ENCODE measurements at places on chromosomes 6 and 20. TPM values are rescaled to one million over a fixed set of nuclear protein-coding genes. Genes with fewer than 3 reads are reported as not detected.
A peak's percentile ranks its signal among the peaks of the same experiment; 100 is the strongest.

- DNase-seq, result no peak
These were observed 2.8 kb downstream of the VARS1 start for GRCh38 chr6:31792761-31793171.

DNA sequence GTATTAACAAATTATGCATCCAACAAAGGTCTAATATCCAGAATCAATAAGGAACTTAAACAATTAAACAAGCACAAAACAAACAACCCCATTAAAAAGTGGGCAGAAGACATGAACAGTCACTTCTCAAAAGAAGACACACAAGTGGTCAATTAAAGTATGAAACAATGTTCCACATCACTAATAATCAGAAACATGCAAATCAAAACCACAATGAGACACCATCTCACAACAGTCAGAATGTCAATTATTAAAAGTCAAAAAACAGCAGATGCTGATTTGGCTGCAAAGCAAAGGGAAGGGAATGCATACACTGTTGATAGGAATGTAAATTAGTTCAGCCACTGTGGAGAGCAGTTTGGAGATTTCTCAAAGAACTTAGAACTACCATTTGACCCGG is 129.3 kb downstream of the PFDN4 start:
- no peak for DNase-seq

DNA sequence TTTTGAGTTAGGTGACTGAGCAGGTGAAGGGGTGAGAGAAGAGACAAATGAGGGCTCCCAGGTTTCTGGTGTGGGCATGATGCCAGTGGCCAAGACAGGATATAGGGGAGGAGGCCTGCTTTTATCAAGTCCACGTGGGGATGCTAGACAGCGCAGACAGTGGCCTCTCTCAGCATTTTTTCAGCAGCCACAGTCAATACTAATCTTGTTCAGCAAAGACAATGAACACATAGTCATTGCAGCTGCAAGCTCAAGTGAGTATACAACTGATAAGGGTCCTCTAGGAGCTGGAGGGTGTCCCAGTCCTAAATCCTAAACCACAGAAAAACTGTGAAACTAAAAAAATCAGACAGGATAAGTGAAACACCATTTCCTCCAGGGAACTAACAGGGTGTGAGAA is 48.6 kb downstream of the UQCC1 start:
- no peak for DNase-seq

- no peak for DNase-seq
These were observed 35.6 kb downstream of the RIOK1 start for GRCh38 chr6:7424967-7425807.

DNA sequence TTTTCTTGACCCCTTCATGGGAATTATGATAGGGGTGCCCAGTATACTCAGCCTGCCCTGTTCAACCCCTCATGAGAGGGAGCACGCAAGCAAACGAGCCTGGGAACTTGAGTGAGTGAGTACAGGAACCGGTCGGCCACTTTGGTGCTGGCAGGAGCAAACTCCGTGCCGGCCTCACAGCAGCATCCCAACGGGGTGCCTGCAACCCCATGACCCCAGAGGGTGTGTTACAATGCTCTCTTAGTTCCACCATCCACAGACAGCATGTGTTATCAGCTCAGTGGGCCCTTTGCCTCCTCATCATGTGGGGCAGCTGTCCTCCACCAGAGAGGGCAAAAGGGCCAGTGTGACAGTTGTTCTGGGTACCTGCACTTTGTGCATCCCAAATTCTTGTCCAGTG is 289.8 kb downstream of the FRK start:
- DNase-seq, result no peak

DNA sequence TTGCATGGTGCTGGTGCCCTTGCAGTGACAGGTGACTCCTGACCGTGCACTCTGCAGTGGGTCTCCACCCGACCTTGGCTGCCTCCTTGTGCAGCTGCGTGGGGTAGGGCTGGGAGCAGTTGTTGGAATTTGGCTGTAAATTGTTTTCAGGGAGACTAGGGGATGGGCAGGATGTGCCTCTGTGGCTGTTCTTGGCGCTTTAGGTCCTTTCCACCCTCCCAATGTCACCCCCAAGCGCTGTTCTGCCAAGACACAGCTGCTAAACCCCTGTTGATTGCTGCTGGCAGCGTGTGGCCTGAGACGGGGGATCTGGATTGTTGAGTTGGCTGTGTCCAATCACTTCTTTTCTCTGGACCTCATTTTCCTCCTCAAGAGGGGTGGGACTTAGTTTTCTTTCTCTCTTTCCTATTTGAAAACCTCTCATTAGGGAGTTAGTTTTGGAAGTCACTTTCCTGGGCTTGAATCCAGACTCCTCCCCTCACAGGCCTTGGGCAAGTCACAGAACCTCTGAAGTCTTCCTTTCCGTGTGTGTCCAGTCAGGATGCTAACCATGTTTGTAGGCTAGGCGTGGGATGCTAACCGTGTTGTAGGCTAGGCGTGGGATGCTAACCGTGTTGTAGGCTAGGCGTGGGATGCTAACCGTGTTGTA is 8.5 kb downstream of the IGF2R start:
- DNase-seq, result peak; percentile 95

DNA sequence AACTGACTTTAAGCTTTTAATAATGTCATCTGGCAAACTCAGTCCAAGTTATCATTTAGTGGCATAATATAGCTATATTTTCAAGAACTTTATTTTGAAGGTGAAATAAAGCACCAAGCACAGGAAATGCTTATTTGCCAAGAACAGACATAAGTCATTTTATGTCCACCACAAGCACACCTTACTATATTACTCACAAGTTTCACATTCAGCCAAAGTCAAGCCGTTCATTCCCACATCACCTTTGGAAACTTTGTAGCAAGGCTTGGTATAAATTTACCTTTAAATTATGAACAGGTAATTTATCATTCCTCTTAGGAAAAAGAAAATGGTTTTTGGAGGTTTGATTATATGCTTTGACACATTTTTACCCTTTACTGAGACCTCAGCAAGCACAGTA is 236.8 kb upstream of the FKBP1C start:
- DNase-seq, result no peak

DNA sequence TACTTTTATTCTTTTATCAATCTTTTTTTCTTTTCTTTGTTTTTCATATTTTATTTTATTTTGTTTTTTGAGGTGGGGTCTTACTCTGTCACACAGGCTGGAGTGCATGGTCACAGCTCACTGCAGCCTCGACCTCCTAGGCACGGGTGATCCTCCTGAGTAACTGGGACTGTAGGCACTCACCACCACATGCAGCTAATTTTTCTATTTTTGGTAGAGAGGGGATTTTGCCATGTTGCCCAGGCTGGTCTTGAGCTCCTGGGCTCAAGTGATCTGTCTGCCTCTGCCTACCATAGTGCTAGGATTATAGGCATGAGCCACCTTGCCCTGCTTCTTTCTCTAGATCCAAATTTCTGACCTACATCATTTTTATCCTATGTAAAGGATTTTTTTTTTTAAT is 153.2 kb downstream of the CDKAL1 start:
- no peak for DNase-seq

COL9A1 gene
- 10.3 TPM for polyA plus RNA-seq

GRCh38 chr6:118285791-118286190 is 262.3 kb upstream of the PLN start:
- DNase-seq, result no peak

DPPA5 gene
- not detected for polyA plus RNA-seq

ROS1 gene
- polyA plus RNA-seq, result 0.16 TPM

DNA sequence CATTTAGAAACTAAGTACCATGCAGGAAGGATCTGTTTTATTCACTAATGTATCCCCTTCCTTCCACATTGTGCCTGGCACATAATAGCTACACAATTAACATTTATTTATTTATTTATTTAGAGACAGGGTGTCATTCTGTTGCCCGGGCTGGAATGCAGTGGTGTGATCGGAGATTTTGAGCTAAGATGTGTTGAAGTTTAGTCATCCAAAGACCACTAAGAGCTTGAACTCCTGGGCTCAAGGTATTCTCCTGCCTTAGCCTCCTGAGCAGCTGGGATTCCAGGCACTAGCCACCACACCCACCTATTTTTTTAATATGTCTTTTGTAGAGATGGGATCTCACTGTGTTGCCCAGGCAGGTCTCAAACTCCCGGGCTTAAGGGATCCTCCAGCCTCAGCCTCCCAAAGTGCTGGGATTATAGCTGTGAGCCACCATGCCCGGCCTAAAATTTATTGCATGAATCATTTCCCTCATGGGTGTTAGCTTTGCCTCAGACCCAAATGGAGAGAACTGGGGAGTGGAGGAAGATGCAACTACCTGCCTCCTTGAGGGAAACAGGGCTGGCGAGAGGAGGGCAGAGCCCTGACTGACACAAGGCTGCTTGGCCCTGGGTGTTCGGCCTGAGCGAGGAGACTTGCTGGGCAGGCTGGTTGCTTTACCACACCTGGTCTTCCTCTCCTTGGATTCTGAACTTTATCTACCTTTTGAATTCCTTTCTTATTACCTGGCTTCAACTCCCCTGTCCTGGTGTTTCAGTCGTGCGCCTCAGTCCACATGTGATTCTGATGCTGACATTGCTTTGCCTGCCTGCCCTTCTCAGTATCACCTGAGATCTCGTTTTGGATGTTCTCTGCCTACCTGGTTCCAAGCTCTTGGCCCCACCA is 1.7 kb upstream of the DYNLT1 start:
- no peak for DNase-seq

TMC2 gene
- 0.27 TPM for polyA plus RNA-seq

DNA sequence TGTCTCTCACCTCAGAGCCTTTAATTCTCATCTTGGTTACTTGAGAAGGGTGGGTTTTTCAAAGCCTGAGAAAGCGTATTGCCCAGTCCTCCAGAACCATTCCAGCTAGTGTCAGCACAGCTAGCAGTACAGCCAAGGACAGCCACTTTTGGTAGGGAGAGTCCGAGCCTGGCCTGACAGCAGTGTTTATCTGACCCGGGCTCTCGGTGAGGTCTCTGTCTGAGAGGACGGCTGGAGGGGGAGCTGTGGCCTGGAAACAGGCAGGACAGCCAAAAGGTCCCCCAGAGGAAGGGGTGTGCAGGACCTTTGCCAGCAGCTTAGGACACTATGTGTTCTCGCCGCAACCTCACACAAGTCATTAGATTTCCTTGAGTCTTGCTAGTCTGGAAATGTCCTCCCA is 38.8 kb downstream of the LYRM2 start:
- DNase-seq, result no peak

DNA sequence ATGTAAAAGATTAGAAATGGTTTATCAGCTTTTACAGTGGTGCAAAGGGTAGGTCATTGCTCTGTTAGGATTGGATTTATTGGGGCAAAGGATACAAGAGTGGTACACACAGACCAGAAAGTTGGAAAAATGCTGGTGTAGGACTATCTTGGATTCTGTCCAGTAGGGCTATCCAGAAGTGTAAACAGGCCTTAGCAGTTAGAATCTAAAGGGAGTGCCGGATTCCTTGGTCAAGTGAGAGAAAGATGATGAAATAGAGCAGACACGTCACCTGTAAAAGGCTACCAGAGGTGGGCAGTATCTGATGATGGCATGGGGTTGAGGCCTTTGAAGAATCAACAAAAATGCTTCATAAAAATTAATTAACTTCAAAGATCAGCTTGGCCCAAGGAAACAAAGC is 975.9 kb downstream of the KIF16B start:
- DNase-seq, result no peak

DNA sequence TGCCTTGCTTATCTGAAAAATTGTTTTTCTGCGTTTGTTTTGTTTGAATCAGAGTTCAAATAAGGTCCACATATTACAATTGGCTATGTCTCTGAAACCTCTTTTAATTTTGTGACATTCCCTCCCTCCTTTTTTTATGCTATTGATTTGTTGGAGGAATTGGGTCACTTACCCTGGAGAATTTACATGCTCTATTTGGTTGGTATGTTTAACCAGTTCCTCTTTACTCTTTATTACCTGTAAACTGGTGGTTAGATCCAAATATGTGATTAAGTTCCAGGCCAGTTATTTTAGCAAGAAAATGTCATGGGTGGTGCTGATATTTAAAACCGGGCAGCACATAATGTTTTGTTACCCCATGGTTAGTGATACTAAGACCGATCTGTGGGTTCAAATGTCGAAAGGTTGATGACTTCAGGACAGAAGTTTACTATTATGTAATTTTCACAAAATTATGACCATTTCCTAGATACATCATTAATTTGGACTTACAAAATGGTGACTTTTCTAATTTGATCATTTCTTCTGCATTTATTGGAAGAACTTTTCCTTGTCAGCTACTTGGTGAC is 77.3 kb downstream of the KIZ start:
- DNase-seq, result no peak

DNA sequence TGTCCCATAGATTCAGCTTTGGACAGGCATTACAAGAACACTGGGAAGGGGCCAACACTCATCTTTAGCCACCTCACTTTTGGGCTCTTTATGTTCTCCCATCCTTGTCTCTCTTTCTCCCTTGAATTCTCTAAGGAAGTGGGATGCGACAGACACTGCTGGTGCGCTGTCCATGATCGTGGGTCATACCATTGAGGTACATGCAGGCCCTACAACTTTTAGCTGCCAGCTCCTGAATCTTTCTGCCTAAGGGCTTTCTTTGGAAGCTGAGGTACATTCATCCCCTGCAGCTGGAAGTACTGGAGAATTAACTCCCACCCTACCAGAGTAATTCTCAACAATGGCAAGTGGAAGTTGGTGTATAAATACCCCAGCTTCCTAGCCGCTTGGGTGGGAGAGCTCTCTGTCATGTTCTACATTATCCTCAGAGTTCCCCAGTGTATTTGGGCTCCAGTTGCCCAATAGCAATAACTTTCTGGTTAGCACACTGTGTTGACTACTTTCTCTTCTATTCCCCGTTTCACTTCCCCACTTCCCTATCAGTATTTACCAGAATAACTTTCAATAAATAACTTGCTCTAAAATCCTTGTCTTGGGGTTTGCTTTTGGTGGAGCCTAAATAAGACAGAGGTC is 309.4 kb upstream of the RNF24 start:
- no peak for DNase-seq

GSTA2 gene
- not detected for polyA plus RNA-seq

GRCh38 chr20:50562262-50562701 is 52.1 kb downstream of the PTPN1 start:
- no peak for DNase-seq

DNA sequence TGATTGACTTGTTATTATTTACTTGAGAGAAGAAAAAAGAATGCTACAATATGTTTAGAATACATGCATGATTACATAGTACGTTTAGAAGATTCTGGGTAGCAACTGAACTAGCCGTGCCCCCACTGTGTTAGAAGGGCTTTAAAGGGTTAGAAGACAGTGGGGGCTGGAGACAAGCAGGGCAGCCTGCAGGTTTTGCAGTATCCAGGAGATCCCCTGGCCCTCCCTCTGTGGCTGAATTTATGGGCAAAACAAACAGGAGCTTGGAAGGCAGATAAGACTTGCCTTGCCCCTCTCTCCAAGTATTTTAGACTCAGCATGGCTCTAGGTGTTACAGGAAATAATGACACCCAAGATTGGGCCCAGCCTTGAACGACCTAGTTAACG is 179.2 kb downstream of the CLIC5 start:
- DNase-seq, result no peak
